ENCODE measurements at places on chromosomes 5 and 9. TPM values are rescaled to one million over a fixed set of nuclear protein-coding genes. Genes with fewer than 3 reads are reported as not detected.

GRCh38 chr5:169545762-169546161, 37.8 kb upstream of the SPDL1 start:
- H3K27ac ChIP-seq: no peak overlapping the region
- no peak overlapping the region for H3K4me3 ChIP-seq
- no peak for DNase-seq
- H3K36me3 ChIP-seq: no peaks in the 10 kb centered on the region
- H3K4me1 ChIP-seq: no peaks in the 10 kb centered on the region

The SLC6A18 gene
- not detected for total RNA-seq

GRCh38 chr5:14341571-14342230, 198.6 kb downstream of the TRIO start:
- peaks cover 18% of the 10 kb centered on the region for H3K4me1 ChIP-seq
- peaks cover 39% of the 10 kb centered on the region for H3K36me3 ChIP-seq
- H3K27ac ChIP-seq: peak overlapping the region; percentile 18
- no peaks in the 10 kb centered on the region for H3K27me3 ChIP-seq
- no peak for DNase-seq

GRCh38 chr9:83242066-83242465, 179.1 kb upstream of the RASEF start:
- no peak overlapping the region for H3K27ac ChIP-seq
- DNase-seq: no peak
- peaks cover 14% of the 10 kb centered on the region for H3K4me1 ChIP-seq
- H3K36me3 ChIP-seq: no peaks in the 10 kb centered on the region
- no peak overlapping the region for H3K4me3 ChIP-seq
- H3K27me3 ChIP-seq: no peaks in the 10 kb centered on the region

Measured in lower lobe of right lung (tissue), 2 donors.